ENCODE measurements at places on chromosomes 5 and 9.

- DNase-seq = no peak
These were observed 30.0 kb upstream of the RECK start for GRCh38 chr9:36006549-36007315.

DNA sequence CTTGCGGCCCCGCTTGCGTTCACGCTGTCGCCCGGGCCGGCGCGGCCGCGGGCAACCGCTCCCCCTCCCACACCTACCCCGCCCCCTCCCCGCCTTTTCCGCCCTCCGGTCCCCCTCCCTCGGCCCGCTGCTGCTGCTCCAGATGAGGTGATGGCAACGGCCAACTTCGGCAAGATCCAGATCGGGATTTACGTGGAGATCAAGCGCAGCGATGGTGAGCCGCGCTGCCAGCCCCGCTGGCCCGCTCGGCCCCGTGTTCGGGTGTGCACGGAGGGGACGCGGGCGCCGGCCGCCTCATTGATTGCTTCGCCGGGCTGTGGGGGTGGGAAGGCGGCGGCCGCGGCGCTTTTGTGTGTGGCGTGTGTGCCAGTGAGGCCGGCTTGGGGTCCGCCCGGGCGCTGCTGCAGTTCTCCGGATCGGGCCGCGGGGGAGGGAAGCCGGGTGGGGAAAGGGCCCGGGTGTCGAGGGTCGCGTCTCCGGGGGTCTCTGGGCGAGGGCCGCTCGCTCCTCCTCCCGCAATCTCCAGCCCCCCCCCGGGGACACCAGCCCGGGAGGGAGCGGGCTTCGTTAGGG, 403 bp downstream of the KIF2A start:
- no peak for DNase-seq

DNA sequence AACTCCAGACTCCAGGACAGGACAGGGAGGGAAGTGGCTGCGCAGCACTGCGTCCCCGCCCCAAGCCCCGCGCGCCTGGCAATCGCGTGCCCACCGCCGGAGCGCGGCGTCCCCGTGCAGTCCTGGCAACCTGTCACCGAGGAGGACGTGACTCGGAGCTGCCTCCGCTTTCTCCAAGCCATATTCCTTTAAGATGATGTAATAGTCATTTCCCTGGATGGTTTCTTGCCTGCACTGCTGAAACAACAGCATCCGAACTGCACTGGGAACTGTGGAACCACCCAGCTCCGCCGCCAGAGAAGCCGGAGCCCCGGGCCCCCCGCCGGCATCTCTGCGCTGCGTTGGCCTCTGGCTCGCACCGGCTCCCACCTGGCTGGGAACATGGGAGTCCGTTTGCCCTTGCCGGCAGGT, 34.5 kb downstream of the KCTD16 start:
- DNase-seq = peak; percentile 54

GRCh38 chr5:108276187-108277050, 105.5 kb downstream of the FBXL17 start:
- no peak for DNase-seq

GRCh38 chr5:62432621-62433064, 20.1 kb downstream of the IPO11 start:
- DNase-seq = no peak

DNA sequence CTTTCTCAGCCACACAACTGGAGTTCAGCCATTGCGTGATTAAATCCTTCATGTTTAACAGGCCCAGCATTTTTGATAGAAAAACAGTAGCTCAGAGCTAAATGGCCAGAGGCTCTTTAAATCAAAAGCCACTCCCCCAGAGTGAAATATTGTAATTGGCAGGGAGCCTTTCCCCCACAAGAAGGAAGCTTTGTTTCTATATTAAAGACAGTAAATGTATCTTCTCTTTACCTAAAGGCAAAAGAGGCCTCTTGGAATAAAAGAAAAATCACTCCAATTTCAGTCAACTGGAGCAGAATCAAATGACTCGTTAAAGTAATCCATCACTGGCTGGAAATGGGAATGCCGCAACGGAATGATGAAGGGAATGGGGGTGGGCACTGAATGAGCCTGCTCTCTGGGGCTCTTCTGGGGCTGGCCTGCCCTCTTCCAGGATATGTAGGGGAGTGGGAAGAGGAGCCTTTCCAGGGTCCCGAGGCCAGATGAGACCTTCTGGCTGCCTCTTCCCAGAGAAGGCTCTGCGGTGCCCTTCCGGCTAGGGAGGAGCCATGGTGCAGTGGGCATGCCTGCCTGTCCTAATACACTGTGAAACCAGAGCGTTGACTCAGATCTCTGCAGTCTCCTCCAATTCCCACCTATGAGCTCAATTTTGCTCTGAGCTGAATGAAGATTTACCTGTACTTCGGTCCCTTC, 45.2 kb downstream of the ANKDD1B start:
- DNase-seq = peak; percentile 37

DNA sequence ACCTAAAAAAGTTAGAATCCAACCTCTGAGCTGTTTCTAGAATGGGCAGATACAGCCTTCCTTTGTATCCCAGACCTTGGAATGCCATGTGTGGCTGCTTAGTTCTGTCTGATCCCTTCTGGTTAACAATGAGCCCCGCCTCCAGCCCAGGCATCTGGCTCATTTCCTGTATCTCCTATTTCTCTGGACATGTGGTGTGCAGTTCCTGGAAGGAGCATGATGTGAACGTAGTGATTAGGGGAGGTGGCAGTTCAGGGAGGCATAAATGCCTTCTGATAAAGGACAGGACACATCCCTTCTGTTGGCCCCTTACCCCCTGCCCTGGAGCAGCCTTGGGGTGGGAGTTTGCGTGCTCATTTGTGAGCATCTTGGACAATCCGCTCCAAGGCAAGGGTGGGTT, 243.0 kb downstream of the ZSWIM6 start:
- DNase-seq = peak; percentile 92

DNA sequence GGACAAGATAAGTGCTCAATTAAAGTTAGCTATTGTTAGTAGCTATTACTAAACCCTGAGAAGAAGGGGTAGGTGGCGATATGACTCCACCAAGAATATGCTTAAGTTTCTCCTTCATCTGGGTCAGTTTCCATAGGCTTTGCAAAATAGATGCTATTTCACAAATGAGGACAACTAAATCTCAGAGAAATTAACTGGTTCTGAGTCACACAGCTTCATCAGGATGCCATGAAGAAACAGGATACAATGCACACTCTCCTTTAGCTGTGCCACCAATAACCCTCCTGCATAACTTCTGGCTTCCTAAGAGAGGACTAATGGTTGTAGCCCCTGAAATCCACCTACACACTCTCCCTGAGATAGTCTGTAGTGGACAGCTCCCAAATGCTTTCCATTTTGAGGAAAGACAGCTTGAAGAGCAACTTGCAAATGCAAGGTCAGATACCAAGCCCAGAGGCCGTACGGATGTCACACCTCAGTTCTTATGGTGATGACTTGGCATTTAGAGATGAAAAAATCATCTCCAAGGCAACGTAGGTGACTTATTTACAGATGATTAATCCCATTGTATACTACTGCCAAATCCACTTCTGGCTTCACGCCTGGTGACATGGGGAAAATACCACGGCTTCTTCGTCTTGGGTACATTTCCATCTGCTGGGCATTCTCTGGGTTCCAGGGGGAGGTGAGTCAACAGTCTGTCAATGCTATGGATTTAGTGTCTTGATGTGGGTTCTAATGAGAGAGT, 251.4 kb upstream of the IL12B start:
- peak; percentile 94 for DNase-seq

DNA sequence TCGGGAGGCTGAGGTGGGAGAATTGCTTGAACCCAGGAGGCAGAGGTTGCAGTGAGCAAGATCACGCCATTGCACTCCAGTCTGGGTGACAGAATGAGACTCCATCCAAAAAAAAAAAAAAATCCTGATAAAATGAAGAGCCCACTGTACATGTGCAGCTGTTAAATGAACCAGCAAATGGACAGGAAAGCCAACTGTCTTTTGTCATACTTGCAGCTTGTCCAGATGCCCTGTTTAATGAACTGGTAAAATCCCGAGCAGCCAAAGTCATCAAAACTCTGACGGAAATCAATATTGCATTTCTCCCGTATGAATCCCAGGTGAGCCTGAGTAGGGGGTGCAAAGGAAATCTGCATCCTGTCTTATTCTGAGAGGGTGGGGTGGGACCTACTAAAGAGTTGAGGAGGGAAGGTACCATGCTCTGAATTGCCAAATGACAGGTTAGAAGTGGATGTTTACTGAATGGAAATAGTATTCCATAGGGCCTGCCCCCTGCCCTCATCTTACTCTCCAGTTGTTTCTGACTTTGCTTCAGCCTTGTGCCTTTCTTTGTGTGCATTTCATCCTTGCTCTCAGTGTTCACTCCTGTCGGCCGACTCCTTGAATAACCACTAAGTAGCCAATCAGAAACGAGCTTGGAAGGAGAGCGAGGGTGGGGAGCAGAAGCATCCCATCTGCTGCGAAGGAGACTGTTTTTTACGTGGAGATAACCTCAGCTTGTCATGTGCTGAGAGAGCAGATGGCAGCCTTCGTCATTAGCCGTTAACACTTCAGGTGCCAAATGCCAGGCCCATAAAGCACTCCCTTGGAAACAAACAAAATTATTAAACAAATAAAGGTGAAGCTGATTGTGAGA, 45.7 kb upstream of the CFAP157 start:
- no peak for DNase-seq

- no peak for DNase-seq
These were observed 1.8 kb downstream of the SLC28A3 start for GRCh38 chr9:84338792-84339191.

GRCh38 chr9:109452761-109453160, 45.3 kb downstream of the PTPN3 start:
- peak; percentile 8 for DNase-seq

- DNase-seq = no peak
These were observed 130.7 kb upstream of the MINAR2 start for GRCh38 chr5:129617206-129617605.

GRCh38 chr5:74337254-74337983, 303.1 kb downstream of the ENC1 start:
- no peak for DNase-seq

All from fibroblast of skin of right biceps (primary cell).